ENCODE measurements at places on chromosomes 3 and 15.
A peak's percentile ranks its signal among the peaks of the same experiment; 100 is the strongest.

DNA sequence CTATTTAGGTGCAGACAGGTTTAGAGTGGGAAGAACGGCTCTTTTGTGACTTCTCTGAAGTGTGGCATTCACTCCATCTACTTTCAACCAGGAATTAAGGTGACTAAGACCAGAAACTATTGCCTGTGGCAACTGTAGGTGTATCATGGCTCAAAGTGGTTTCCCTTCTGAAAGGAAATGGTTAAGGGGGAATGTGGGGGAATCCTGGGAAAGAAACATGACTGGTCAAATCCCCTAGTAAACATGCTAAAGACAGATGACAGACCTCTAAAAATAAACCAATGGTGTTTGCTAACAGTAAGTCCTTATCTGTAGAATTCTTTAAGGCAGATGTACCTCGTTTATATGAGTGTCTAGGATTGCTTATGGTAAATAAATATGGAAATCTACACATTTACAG lies 56.9 kb downstream of the MEGF11 start:
- no peak for DNase-seq

- DNase-seq: no peak
These were observed 71.5 kb upstream of the PLXNA1 start for GRCh38 chr3:126911162-126912026.

DNA sequence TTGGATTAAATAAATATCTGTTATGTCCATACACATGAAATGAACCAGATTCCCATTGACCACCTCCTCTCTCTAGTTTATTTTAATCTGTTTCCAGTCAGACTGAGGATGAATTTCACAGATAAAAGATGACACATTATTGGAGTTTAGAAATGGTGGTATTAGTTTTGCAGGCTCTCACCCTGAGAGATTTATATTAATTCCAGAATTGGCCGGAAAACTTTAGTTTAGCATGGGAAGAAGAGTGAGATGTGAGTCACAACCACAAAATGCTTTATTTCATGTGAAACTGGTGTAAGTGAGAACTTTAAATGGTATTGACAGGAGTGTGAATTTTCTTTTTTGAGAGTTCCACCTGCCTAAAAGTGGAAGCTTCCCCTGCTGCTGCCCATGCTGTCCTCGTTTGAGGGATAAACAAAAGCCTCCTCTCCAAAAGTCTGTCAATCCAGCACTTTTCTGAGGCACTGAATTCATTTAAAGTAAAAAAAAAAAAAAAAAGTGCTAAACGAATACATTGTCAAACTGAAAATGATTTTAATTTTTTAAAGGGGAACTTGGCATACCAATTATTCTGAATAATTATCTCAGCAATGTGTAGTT lies 65.1 kb upstream of the EPHA3 start:
- DNase-seq: no peak

GRCh38 chr3:184228376-184229137 lies 828 bp upstream of the VWA5B2 start:
- DNase-seq: no peak

GRCh38 chr3:28698706-28699105 lies 350.1 kb upstream of the AZI2 start:
- DNase-seq: no peak

DNA sequence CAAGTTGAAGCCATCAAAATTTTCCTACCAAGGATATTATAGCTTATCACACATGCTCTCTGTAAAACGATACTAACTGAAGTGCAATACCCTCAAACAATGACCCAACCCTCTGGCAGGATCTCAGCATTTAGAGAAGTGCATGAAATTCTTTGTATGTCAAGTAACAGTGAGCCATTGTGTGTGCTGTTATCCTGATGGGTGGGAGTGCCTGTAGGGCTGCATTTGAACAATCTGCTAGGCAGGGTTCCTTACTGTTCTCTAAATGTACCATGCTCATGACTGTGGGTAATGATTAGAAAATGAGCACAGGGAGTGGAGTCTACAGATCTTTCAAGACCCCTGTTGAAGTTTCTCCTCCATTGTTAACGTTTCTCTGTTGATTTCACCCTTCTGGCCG lies 398.1 kb downstream of the NSUN3 start:
- DNase-seq: no peak

DNA sequence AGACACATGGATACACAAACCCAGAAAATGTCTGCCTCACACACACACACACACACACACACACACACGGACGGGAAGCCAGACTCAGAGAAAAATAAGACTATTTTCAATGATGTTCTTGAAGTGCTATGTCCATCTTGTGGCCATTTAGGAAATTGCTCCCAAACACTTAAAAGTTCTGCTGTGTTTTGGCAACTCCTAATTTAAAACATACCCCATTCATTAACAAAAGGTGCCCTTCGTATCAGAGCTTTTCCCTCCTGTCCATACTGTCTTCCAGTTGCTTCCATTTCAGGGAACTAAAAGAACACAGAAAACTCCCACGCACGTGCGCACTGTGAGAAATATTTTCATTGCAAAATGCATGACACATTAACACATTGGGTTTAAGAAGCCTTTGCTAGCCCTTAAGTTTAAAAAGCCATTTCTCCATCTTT lies 44.6 kb downstream of the SLC12A1 start:
- peak; percentile 3 for DNase-seq

GRCh38 chr3:124413393-124413792 lies 316.9 kb upstream of the UMPS start:
- DNase-seq: no peak

DNA sequence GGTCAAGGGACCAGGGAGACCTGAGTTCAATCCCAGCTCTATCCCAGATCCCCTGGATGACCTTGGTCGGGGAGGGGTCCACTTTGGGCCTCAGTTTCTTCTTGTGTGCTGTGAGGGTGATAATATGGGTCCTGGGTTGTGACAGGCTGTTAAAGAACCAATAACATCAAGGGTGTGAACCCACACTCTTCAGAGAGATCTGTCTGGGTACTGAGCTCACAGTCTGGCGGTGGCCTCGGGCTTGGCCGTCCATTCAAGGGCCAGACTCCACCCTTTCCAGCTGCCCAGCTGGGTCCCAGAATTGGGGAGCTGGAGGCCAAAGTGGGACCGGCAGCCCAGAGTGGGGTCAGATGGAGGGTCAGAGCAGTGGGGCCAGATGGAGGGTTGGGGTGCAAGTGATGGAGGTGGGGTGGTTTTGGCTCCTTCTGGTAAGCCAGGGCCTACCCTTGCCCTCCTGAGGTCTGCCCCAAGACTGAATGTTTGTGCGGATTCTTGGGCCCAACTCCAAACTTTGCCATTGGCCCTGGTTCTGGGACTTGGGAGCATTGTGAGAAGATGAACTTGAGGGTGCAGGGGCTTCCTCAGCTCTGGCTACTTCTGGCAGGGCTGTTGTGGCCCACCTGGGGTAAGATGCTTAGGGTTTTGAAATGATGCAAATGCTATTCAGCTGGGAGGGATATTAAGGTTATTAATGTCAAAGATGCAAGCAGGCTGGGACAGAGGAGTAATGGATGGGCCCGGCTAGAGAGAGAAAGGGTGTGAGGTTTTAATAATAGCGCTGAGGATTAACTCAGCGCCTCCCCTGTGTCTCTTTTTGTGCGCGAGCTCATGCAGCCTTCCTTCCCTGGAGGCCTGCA lies 1.5 kb downstream of the CORO2B start:
- DNase-seq: no peak

GRCh38 chr3:188578576-188579363 lies 424.8 kb downstream of the LPP start:
- DNase-seq: no peak

GRCh38 chr3:15707779-15708178 lies 90.0 kb downstream of the ANKRD28 start:
- DNase-seq: no peak

GRCh38 chr15:81274931-81275707 lies 48.8 kb downstream of the STARD5 start:
- DNase-seq: peak; percentile 31

GRCh38 chr3:185058796-185059195 lies 94.1 kb downstream of the C3orf70 start:
- DNase-seq: no peak

- no peak for DNase-seq
These were observed 26.0 kb upstream of the TRIM71 start for GRCh38 chr3:32791833-32792232.

- no peak for DNase-seq
These were observed 197.9 kb upstream of the NANOGP8 start for GRCh38 chr15:35282965-35283496.

- DNase-seq: no peak
These were observed 161.5 kb downstream of the ARRDC4 start for GRCh38 chr15:98121957-98122356.

GRCh38 chr3:75082845-75083244 lies 468.4 kb upstream of the CNTN3 start:
- no peak for DNase-seq

GRCh38 chr3:177894081-177894728 lies 642.0 kb upstream of the KCNMB2 start:
- no peak for DNase-seq

DNA sequence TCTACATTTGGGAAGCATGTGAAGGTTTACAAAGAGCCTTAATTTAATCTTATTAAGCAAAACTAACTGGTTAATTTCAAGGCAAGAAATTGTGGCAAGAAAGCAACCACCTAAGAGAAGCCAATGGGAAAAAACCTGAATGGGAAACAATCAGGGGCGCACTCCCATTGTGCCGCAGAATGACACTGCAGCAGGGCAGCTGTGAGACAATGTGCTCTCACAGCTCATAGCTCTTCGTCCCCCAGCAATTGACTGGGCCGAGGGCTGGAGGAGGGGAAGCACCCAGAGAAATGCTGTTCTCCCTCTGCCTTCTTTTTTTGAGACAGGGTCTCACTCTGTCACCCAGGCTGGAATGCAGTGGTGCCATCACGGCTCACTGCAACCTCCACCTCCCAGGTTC lies 93.3 kb upstream of the RAD18 start:
- DNase-seq: no peak

DNA sequence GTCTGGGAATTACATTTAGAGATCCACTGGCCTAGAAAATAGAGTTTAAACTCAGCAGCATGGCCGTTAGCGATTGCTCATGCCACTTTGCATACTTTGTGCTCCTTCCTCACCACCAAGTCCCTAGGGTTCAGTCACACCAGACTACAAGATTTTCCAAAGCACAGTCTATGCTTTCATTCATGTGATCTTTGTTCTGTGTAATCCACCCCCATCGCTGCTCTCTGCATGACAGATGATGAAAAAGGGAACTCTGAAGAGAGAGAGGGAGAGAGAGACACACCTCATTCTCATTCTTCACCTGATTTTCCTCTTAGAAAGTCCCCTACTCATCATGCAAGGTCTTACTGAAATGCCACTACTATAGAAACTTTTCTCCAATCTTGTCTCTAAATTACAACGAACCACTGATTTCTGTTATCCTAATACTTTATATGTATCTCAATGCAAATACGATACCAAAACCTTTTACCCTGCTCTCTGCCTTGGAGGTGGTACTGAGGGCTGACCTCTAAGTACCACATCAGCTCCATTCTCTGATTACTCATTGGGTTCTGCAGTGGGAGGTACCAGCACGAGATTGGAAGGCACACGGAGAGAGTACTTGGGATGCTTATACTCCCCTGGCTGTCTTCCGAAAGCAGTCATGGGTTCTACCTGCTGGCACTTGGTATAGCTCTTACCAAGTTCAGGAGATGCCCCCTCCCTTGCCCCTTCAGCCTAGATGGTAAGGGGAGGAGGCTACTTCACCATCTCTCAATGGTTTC lies 1.1 kb upstream of the PARP15 start:
- DNase-seq: no peak

GRCh38 chr15:67917037-67917436 lies 77.2 kb upstream of the RNU6-1 start:
- DNase-seq: no peak

- no peak for DNase-seq
These were observed 161.6 kb downstream of the GAP43 start for GRCh38 chr3:115784739-115785536.

- DNase-seq: no peak
These were observed 32.9 kb downstream of the SNTN start for GRCh38 chr3:63685340-63685739.

- no peak for DNase-seq
These were observed 383 bp upstream of the EFCC1 start for GRCh38 chr3:129000742-129001100.

DNA sequence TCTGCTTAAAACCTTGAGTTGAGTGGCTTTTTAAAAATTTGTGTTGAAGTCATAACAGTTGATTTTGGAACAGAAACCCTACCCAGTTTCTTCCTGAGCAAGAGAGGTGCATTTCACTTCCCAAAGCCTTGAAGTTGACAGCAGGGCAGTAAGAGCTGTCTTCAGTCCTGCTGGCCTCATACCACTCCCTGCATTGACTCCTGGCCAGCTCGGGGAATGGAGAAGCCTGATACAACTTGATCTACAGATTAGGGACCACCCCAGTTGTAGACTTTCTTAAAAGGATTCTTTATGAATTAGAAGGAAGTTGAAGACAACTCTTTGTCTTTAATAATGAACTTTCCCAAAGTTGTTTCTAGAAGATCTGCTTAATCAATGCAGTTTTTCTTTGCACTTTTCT lies 90.6 kb upstream of the FLNB start:
- DNase-seq: no peak

DNA sequence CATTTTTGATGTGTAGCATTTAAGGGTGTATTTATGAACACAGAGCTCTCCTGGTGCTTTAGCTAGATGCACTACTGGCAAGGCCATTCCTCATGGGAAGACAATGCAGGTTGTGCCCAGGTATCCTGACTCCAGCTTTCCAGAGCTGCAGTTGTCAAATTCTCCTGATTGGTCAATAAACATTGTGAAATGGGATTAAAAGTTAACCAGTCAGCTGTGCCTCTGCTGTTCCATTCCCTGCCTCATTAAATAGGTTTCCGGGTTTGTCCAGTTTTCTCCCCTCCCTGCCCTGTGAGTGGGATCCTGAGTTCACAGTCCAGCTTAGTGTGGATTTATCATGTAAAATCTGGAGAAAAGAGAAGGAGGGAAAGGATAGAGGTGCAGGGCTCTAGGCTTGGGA lies 207.3 kb downstream of the SQOR start:
- DNase-seq: no peak

DNA sequence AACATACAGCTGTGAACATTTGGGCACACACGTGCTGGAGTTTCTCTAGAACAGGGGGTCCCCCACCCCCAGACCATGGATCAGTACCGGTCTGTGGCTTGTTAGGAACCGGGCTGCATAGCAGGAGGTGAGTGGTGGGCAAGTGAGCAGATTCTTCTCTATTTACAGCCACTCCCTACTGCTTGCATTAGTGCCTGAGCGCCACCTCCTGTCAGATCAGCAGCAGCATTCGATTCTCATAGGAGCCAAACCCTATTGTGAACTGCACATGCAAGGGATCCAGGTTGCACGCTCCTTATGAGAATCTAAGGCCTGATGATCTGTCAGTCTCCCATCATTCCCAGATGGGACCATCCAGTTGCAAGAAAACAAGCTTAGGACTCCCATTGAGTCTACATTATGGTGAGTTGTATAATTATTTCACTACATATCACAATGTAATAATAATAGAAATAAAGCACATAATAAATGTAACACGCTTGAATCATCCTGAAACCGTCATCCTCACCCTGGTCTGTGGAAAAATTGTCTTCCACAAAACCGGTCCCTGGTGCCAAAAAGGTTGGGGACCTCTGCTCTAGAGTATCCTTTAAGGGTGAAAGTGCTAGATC lies 25.8 kb downstream of the CHRM5 start:
- no peak for DNase-seq

- no peak for DNase-seq
These were observed 29.0 kb upstream of the BCL6 start for GRCh38 chr3:187774185-187774789.

- no peak for DNase-seq
These were observed 13.3 kb upstream of the LRRC15 start for GRCh38 chr3:194382892-194383223.
